ENCODE measurements at places on chromosomes 2 and 18.

- DNase-seq = no peak
Observed at GRCh38 chr18:61967252-61967891, 74.6 kb upstream of the RNF152 start.

DNA sequence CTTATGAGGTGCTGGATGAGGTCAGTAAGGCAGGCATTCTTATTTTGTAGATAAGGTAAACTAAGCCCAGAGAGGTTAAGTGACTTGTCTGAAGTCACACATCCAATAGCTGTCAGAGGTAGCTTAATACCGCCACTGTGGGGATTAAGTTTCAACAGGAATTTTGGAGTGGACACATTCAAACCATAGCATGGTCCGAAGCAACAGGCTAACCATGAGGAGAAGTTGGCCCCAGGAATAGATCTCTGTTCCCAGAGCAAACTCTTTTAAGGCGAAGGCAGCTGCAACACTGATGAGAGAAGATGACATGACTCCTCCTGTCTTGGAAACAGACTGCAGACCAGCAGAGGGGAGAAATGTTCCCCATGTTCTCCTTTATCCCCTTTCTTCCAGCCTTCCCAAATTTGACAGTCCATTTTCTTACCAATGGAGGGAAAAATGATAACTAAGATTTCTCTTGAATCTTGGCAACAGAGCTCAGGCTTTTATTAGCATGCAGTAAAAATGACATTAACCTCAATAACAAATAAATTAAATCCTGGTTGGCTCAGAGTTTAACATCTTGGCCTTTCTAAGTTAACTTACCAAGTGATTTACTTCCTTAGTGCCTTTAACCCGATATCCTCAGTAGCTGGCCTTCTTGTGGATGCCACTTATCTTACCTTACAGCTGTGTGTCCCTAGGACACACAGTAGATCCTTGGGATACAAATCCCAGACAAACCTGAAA, 67.9 kb upstream of the STPG4 start:
- DNase-seq = no peak

GRCh38 chr2:49858657-49859056, 704.3 kb upstream of the FSHR start:
- no peak for DNase-seq

GRCh38 chr2:85259879-85260278, 67.9 kb downstream of the TGOLN2 start:
- DNase-seq = no peak

- DNase-seq = no peak
Observed at GRCh38 chr2:206556357-206556949, 85.8 kb upstream of the FAM237A start.

GRCh38 chr2:200253639-200254038, 52.9 kb upstream of the SPATS2L start:
- no peak for DNase-seq

DNA sequence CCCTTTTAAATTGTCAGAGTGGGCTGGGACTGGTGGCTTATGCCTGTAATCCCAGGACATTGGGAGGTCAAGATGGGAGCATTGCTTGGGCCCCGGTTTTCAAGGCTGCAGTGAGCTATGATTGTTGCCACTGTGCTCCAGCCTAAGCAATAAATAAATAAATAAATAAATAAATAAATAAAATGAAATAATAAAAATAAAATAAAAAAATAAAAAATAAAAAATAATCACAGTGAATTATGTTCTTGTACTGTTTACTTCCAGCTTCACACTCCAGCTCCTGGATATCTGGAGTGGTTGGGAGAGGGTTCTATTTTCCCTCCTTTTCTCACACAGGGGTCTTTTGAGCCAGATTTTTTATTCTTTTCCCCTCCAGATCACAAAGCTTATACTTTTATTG, 26.2 kb upstream of the PNPT1 start:
- no peak for DNase-seq

- no peak for DNase-seq
Observed at GRCh38 chr18:72376256-72376655, 167.9 kb downstream of the CBLN2 start.

DNA sequence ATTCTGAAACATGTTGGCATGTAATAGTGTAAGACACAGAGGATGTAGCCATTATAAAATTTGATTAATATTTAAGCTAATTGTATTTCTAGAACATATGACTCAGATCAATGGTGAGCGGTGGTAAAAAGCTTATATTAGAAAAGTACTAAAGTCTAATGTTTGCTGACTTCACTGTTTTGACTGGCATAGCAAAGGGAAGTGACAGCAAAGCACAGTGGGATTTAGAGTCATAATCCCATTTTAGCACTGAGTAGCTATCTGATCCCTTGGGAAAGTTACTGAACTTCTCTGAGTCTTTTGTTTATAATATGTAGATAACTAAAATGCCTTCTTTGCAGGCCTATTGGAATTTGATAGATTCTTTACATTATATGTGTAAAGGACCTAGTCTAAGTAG, 60.4 kb downstream of the KIAA1328 start:
- no peak for DNase-seq

GRCh38 chr2:160362018-160362417, 131.6 kb downstream of the RBMS1 start:
- DNase-seq = no peak

GRCh38 chr2:47260971-47261370, 105.9 kb upstream of the STPG4 start:
- DNase-seq = no peak

DNA sequence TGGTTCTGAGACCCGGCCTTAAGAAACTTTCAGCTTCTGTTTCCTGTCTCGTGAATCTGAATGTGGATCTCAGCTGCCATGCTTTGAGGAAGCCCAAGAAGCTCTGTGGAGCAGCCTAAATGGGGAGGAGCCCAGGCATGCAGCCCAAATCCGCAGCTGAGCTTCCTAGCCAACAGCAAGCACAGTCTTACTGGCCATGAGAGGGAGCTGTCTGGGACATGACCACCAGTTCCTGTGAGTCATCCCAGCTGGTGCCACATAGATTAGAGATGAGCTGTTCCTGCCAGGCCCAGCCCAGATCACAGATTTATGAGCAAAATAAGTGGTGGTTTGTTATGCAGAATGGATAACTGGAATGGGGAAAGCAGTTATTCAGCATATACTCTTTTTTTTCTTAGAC, 224.4 kb upstream of the APCDD1 start:
- no peak for DNase-seq

- no peak for DNase-seq
Observed at GRCh38 chr2:97998431-97999005, 2.8 kb upstream of the TMEM131 start.

DNA sequence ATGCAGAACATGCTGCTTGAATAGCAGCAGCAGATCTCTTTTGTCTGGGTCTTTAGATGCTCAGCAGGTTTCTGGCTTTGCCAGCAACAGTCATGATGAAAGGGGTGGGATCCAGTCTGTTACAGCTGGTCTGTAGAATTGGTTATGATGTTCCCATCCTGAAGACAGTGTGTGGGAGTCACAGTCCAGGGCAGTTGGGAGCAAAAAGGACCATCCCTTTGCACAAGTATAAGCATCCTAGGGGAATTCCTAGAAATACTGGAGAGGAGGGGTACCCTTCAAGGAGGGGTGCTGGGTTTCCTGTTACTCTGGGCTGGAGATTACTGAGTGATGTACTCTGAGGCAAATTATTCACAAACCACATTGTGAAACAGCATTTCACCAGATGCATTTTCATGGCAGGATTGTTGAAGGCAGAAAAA, 119.9 kb upstream of the RND3 start:
- DNase-seq = no peak

DNA sequence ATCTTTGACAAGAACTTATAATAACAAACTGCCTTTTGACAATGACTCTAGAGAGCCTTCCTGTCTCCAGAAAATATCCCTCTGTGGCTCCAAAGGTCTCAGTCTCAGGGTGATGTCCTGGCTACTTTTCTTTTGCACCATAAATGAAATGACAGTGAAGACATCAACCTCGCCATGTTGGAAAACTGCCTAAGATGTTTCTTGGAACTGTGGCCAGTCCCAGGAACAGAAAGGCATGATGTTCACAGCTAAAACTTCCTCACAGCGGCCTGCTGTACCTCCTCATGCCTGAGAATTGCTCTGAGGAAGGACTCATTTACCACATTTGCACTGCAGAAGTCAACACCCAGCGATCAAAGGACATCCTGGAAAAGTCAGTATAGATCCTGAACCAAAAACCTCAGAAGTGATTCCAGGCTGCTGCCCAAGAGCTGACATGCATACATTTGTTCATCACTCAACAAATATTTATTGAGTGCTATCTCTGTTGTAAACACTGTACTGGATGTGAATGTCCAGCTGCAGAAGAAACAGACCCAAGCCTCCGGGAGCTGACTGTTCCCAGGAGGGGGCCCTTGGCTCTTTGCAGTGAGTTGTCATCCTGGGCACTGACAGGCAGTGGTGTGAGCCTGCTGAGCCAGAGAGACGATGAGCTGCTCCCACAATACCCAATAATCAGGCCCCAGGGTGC, 64.3 kb upstream of the ACSL3 start:
- no peak for DNase-seq

DNA sequence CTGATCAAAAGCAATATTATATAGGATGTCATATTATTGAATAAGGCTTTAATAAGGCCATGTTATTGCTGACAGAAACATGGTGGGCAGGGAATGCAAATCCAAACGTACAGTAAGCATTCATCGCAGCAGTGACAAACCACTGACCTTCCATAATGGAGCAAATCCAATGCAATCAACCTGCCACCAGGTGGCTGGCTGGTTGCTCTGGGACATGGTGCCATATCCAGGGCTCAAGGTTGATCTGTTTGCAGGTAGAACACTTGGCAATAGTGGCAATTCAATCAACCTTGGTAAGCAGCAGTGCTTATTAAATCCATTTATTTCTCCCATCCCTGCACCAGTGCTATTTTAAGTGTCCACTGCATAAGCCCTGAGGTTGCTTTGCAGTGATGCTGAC, 75.4 kb downstream of the CERKL start:
- no peak for DNase-seq

DNA sequence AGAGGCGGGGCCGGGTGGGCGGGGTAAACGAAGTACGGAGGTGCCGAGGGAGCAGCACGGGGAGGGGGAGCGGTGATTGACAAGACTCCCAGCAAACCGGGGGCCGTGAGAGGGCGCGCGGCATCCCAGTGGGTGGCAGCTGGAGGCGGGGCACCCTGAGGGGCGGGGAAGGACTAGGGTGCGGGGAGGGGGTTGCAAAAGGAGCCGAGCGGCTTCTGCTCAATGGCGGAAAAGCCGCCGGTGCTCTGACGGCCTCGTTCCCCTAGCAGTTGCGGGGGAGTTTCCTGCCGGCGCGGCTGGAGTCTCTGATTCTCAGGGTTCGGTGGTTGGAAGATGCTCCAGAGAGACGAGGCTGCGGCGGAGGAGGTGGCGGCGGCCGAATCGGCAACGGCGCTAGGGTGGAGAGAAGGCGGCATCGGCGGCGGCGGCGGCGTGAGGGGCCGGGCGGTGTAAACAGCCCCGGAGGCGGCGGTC, at the start of gene PPM1B:
Gene PPM1B, plus strand, starts transcription at position 195 of the 474 bp plus-strand sequence. CDS start 32,325 bp downstream, outside the sequence.
- peak; percentile 100 for DNase-seq

DNA sequence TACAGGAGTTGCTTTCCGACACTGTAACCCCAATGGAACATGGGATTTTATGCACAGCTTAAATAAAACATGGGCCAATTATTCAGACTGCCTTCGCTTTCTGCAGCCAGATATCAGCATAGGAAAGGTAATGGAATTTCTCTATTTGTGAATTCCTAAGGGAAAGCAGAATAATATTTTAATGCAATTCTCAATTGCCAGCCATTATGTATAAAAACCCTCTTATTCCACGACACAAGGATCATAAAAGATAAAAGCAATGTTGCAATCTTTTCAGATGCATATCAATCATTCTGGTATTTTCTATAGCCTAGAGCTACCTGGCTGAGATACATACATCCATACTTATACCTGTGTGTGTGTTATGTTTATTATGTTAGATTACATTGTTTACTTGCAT, 31.2 kb downstream of the PTH2R start:
- DNase-seq = no peak

GRCh38 chr2:237304763-237305514, 109.0 kb downstream of the COL6A3 start:
- DNase-seq = no peak

GRCh38 chr2:16204886-16205620, 264.7 kb downstream of the MYCN start:
- DNase-seq = no peak

- DNase-seq = no peak
Observed at GRCh38 chr2:69097891-69098655, 85.1 kb downstream of the ANTXR1 start.

- DNase-seq = peak; percentile 42
Observed at GRCh38 chr2:236947896-236948295, 137.8 kb upstream of the COPS8 start.

- DNase-seq = no peak
Observed at GRCh38 chr2:187313831-187314230, 134.2 kb downstream of the CALCRL start.

GRCh38 chr2:30691948-30692828, 115.1 kb downstream of the CAPN13 start:
- DNase-seq = no peak

DNA sequence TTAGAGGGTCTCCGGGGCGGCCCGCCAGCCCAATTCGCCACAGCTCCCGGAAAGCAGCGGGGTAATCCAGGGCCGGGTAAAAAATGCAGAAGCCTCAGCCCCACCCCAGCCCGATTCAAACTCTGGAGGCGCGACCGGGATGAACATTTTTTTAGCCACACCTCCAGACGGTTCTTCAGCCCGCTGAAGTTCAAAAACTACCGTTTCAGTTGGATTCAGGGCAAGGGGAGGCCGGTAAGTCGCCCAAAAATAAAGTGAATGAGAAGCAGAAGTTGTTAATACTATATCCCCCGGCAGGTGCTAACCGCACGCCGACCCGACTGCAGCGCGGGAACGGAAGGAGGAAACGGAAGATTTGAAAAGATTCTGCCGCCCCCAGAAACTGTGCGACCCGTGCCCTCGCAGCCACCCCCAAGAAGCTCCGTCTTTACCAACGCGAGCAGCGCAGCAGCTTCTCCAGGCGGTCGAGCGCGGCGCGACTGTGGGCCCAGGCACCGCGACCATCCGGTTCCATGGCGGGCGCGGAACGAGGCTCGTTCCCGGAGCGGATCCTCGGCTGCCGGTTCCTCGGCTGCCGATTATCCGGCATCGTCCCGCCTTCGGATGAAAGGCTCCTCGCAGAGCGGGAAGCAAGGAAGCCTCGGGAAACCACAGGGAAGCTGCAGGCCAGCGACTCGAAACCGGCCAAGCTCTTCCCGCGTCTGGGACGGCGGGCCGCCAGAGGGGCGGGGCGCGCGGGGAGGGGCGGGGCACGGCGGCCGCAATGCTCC, at the start of gene BARD1:
Gene BARD1, minus strand, starts transcription at position 703 of the 770 bp plus-strand sequence. Its CDS starts 114 bp downstream, at position 589.
- peak; percentile 78 for DNase-seq

- no peak for DNase-seq
Observed at GRCh38 chr2:198327526-198327925, 523.1 kb downstream of the PLCL1 start.

GRCh38 chr2:72581560-72582181, 244.2 kb downstream of the EXOC6B start:
- DNase-seq = no peak

All from left forelimb (tissue), 1 donor.